ENCODE measurements at places on chromosomes 1 and 21.

GRCh38 chr1:54355931-54356679 lies 50.1 kb downstream of the SSBP3 start:
- no peak for DNase-seq

GRCh38 chr1:167710836-167711235 lies 10.9 kb upstream of the MPZL1 start:
- DNase-seq = no peak

GRCh38 chr1:207860531-207860930 lies 50.4 kb downstream of the CD34 start:
- no peak for DNase-seq

DNA sequence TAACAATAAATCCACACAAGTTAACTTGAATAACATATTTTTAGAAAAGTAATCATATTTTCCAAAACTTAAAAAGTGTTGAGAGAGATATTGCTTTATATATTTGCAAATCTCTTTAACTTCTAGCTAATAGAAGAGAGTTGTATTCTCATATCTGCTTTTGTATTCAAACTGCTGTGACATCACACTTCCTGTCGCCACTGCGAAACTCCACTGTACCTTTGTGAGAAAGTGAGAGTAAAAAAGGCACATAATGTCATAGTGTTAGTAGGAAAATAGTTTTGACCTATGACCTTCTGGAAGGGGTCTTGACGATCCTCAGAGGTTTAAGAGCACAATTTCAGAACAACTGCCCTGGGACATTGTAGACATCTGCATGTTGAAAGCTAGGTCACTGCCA lies 21.6 kb downstream of the AK5 start:
- DNase-seq = no peak

DNA sequence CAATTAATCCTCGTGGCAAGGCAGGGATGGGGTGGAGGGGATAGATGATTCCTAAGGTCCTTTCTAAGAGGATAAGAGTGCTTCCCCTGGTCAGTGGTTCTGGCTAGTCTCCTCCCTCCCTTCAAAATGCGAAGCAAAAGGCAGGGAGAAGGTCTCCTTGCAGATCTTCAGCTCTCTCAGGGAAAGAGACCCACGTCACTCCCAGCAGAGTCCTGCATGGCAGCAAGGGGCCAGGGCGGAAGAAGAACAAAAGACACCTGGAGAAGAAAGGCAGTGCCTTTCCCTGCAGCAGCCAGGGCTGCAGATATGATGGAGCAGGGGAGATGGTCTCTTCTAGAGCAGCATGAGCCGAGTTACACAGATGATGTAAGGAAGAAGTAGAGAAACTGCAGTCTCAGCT lies 29.6 kb upstream of the SLAMF9 start:
- DNase-seq = no peak

DNA sequence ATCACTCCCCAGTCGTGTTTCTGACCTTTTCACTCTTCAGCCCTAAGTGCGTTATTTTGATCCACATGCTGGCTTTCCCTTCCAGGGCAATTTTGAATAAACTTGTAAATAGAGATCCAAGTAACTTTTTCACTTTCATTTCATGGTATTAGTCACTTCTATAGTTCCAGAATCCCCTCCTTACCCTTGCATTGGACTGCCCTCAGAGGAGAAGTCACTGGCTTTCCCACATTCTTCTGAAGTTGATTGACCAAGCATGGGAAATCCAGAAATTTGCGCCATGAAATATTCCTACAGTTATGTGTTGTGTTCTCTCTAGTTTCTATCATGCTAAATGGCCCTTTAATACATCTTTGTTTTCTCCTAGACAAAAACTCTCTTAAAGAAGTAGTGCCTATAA lies 177.3 kb upstream of the GORAB start:
- DNase-seq = no peak

- DNase-seq = no peak
Observed at GRCh38 chr1:91124989-91125417, 103.2 kb upstream of the ZNF644 start.

Data from NCI-H345 (cell line).